Foreskin fibroblast (primary cell): ENCODE measurements at places on chromosomes 5 and 9.

DNA sequence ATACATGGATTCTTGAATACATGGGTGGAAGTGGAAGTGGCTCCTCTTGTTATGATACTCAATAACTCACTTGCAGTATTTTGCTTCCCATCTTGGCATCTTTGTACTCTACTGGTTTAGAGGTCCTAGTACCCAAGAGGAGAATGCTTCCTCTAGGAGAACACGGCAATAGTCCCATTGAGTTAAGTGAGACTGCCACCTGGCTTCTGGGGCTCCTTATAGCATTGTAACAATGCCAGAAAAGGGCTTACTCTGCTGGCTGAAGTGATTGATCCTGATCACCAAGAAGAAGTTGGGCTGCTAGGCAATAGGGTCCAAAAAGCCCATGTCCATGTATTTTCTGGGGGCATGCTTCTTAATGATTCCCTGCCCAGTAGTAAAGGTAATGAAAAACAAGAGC is 627.6 kb upstream of the SGCD start:
- no peak for DNase-seq

DNA sequence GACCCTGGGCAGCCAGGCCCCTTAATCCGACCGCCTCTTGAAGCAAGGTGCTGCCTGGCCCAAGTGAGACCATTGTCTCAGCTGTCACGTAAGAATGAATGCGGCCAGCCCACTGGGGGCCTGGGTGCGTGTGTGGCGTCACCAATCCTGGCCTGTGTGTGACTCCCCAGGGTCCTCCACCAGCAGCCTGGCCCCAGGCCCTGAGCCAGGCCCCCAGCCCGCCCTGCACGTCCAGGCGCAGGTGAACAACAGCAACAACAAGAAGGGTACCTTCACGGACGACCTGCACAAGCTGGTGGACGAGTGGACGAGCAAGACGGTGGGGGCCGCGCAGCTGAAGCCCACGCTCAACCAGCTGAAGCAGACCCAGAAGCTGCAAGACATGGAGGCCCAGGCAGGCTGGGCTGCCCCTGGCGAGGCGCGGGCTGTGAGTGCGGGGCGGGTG is 124.2 kb downstream of the WNK2 start:
- DNase-seq, result no peak

DNA sequence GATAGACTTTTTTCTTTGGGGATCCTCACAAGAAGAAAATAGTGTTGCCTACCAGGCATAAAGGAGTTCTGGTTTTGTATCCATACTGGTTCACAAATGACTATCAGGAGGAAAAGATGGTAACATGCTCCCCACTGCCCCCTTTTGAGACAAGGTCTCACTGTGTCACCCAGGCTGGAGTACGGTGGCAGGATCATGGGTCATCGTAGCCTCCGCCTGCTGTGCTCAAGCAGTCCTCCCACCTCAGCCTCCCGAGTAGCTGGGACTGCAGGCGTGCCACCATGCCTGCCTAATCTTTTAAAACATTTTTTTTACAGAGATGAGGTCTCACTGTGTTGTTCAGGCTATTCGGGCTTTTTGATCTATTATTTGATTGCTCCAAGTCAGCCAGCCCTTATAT is 99.3 kb downstream of the TRIO start:
- DNase-seq, result no peak

- no peak for DNase-seq
These were observed 21.3 kb upstream of the LMX1B start for GRCh38 chr9:126592461-126592860.

GRCh38 chr5:132237670-132238069 is 10.0 kb upstream of the P4HA2 start:
- DNase-seq, result no peak

- no peak for DNase-seq
These were observed 30.0 kb downstream of the FAXDC2 start for GRCh38 chr5:154820383-154820782.

DNA sequence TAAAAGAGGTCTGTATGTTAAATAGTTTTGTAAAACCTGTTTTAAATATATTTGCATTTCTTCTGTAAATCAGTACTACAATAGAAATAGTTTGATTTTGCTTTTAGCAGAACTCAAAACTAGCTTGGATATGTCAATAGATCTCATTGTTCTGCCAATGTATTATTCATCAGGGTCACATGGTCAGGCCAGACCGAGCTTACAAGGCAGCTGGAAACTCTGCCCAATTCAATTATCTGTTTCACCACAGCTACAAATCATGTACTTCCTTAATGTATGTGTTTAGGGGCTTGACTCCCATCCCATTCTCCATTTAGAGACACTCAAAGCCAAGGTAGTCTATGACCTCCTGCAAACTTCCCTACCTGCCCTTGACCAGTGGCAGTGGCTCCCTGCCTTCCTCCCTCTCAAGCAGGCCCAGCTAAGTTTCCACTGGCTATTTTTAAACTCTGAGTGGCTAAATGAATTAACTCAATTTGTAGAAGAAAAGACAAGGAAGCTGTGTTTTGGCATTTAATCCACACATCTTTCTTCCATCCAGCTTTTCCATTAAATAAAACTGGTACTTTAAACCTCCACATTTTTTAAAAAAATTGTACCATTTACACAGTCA is 46.4 kb upstream of the SELENOP start:
- DNase-seq, result peak; percentile 69

DNA sequence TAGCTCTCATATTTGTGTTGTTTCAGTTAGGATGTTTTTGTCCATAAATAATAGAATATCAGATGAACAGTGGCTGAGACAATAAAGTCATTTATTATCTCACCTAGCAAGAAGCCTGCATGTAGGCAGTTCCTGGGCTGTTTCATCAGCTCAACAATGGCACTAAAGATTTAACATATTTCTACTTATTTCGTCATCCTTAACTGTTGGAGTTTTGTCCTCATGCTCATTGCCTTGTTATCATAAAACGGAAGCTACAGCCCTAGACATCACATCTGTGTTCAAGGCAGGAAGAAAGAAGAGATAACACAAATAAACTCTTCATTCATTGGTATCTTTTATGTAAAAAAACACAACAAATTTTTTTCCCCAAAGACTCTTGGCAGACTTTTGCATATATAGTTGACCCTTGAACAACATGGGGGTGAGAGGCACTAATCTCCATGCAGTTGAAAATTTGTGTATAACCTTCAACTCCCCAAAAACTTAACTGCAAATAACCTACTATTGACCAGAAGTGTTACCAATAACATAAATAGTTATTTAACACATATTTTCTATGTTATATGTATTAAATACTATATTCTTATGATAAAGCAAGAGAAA is 277.2 kb upstream of the ADRA1B start:
- no peak for DNase-seq

DNA sequence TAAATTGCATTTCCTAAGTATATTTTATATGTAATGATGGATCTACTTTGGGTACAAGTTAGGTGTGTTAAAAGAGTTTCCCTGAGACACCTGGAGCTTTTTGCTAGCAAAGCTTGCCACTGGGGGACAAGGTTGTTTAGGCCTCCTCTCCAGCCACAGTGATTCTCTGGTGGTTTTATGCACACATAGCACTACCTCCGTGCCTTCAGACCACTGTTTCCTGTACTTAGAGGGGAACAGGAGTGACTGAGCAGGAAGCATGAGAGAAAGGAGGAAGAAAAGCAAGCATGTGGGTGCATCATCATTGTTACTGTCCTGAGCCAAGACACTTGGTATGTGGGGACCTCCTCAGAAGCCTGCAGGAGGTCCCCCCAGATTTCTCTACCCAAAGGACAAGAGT is 272.1 kb downstream of the RASEF start:
- no peak for DNase-seq

- peak; percentile 13 for DNase-seq
These were observed 1.7 kb downstream of the CCNG1 start for GRCh38 chr5:163439092-163439425.

GRCh38 chr9:124077915-124078572 is 66.5 kb downstream of the LHX2 start:
- peak; percentile 16 for DNase-seq

DNA sequence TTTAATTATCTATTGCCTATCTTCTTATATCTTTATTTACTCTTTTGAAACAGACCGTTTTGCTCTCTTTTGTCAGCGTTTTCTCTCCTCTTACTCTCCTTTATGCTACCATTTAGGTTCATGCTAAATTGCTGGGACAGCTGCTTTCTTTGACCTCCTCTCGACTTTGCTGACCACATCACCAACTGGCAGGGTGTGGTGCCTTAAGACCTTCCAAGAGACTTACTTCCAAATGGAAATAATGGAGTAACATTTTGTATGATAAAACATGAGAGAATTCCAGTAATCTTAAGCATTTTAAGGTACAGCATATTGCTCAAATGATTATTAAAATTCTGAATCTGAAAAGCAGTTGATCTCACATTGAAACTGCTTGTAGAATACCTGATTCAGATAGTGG is 71.5 kb upstream of the MEF2C start:
- DNase-seq, result no peak

DNA sequence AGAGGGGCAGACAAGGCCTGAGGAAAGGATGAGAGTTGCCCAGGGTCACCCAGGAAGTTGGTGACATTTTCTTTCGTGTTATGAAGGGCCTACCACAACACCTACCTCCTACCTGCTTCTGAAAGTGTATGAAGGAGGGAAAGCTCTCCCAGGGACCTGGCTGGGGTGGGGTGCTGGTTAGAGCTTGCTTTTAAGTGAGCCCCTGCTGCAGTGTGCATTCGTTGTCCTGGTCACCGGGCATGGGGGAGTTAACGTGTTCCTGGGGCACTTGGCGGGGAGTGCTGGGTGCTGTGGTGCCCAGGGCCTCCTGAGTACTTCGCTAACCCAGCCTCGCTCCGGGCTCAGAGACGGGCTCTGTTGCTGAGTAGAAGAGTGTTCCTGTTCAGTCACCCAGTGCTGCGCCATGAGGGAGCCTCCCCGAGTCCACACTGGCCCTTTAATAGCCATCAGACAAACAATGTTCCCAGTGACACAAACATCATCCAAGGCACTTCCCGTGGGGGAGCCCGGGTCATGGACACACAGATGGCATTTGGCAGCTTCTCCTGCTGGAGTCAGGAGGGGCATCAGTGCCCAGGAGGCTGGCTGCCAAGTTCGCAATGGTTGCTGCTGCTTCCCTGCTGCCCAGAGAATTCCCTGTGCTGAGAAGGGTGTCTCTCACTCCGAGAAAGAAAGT is 85.7 kb downstream of the AMBP start:
- DNase-seq, result no peak

DNA sequence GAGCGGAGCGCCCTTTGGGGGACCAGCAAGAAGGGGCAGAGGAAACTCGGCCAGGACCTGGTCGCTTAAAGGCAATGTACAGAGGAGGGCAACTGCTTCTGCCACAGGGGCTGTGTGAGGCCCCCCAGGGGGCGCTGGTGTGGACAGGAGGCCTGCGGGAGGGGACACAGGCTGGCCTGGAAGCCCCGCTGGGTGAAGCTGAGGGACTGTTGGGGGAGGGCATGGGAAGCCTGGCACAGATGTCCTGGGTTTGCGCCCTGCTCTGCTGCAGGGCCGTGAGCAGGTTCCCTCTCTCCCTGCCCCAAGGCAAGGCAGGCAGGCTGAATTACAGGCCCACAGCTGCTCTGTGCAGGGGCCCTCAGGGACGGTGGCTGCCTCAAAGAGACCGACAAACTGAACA is 5.4 kb downstream of the MED22 start:
- no peak for DNase-seq

DNA sequence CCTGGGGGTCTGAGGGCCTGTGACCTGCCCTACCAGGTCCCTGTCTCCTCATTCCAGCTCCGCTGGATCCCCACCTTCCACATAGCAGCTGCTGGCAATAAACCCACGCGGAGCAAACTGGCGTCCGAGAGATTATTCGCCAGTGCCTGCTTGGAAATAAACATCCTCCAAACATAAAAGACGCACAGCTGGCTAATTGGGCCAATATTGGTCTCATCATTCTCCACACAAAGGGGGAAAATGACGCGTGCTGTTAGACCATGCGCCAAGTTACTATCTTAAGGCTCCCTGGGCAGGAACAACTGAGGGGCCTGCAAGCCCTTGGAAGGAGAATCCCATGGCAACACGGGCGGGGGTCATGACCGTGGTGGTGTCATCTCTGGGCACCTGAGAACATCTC is 73.3 kb upstream of the SARDH start:
- DNase-seq, result no peak

DNA sequence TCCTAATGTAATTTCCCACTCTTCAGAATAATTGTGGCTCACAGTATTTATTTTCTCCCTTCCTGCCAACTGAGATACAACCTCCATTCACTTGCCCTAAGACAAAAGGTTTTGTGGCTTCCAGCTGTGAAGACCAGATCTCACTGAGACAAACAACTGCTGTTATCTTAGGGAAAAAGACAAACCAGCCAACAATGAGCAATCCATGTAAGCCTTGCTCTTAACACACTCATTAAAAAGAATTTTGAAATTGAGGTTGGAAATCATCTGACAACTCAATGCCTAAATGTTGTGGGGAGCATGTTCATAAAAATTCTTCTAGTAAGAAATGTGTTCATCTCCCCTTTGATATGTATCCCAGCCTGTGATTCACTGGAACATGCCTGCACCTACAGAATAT is 132.9 kb downstream of the ADAMTSL1 start:
- DNase-seq, result no peak

- peak; percentile 67 for DNase-seq
These were observed 125.3 kb downstream of the ST8SIA4 start for GRCh38 chr5:100777680-100778300.

- DNase-seq, result peak; percentile 72
These were observed 67.8 kb downstream of the JAK2 start for GRCh38 chr9:5052838-5053237.

DNA sequence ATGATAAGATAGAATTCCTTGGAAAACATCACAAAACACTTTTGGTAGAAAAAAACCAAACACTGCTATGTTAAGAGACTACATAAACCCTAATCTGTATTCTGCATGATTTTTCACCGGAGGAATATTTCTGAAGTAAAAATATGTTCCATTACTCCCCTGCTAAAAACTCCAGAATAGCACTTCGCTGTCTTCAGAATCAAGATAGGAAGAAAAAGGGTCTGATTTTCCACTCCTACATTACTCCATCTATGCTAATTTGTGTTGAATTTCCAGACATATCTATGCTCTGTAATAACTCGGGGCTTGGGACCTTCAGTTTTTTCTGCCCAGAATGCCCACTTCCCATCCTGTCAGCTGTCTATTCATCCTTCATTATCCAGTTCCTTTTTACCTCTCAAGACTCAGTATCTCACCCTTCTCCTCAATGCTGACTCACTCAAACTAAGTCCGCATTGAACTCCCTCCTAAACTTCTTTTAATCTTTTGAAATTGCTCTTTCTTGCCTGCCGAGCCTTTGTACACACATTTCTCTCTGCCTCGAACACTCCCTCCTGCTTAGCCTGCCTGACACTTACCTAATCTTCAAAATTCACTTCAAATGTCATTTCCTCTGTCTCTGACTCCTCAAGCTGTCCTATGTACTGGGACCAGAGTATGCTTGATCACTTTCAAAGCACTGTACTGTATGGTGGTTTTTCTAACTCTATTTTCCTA is 171.0 kb downstream of the ARRDC3 start:
- peak; percentile 73 for DNase-seq

DNA sequence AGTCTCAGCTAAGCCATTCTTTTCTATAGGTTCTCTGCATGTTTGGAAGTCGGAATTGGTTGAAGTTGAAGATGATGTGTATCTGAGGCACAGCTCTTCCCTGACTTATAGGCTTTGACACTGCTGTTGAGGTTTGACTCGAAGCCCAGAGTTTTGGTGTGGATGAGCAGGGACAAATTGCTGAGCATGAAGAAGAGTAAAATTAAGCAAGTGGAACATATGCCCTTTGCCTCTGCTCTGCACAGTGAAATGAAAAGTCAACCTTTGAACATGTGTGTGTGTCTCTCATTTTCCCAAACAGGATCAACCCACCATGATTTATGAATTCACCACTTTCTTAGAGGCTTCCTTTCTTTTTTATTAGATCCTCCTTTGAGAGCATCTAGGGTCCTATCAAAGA is 8.5 kb downstream of the HMHB1 start:
- no peak for DNase-seq
